Activated CD4-positive, alpha-beta T cell treated with anti-CD3 and anti-CD28 coated beads, Interleukin-2, amount 10 ng/mL, durations not matched to agents 24 days and 14 days (primary cell): ENCODE measurements at places on chromosomes 3 and 15.

DNA sequence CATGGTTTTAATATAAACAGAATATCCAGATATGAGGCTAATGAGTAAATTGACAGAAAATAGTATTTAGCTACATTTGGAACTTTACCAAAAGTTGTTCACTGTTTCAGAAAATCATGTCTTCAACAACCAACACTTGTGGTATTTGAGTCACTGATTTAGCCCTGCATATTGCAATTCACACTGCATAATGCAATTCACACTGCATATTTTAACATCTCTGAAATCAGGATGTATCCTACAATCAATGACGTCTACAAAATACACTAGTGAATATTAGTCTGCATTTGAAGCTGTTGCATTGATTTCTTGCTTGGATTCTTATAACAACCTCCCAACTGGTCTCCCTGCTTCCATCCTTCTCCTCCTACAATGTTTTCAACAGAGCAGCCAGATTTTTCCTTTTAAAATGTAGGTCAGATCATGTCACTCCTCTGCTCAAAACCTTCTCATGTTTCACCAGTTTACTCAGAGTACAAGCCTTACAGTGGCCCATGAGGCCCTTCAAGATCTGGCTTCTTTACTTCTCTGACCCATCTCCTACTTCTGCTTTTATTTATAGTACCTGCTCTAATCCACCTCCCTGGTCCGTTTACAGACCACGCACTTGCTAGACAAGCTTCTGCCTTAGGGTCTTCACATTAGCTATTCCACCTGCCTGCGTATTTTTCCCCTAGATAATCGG, 11.4 kb upstream of the RAB11A start:
- H3K36me3 ChIP-seq = no peaks in the 10 kb centered on the region
- H3K4me1 ChIP-seq = peaks cover 11% of the 10 kb centered on the region
- no peak overlapping the region for H3K4me3 ChIP-seq
- DNase-seq = no peak

GRCh38 chr3:50418850-50419249, 59.5 kb upstream of the TMEM115 start:
- no peaks in the 10 kb centered on the region for H3K27me3 ChIP-seq
- H3K4me1 ChIP-seq = peaks cover 3% of the 10 kb centered on the region

- peaks cover 8% of the 10 kb centered on the region for H3K4me1 ChIP-seq
- peaks cover 45% of the 10 kb centered on the region for H3K36me3 ChIP-seq
- H3K27me3 ChIP-seq = no peaks in the 10 kb centered on the region
- DNase-seq = no peak
- no peak overlapping the region for H3K4me3 ChIP-seq
Measured at GRCh38 chr3:196471551-196471950, 32.0 kb downstream of the RNF168 start.

GRCh38 chr3:58584690-58585004, 7.5 kb upstream of the FAM107A start:
- H3K36me3 ChIP-seq = peaks cover 3% of the 10 kb centered on the region
- H3K27ac ChIP-seq = no peak overlapping the region
- H3K4me1 ChIP-seq = peaks cover 19% of the 10 kb centered on the region

GRCh38 chr3:177041021-177041729, 156.1 kb downstream of the TBL1XR1 start:
- H3K36me3 ChIP-seq = peaks cover 64% of the 10 kb centered on the region
- H3K27ac ChIP-seq = peak overlapping the region; percentile 17
- H3K27me3 ChIP-seq = no peaks in the 10 kb centered on the region
- no peak for DNase-seq
- H3K4me3 ChIP-seq = no peak overlapping the region

GRCh38 chr15:71180986-71181853, 65.9 kb downstream of the THSD4 start:
- H3K27ac ChIP-seq = no peak overlapping the region
- H3K4me1 ChIP-seq = no peaks in the 10 kb centered on the region
- H3K27me3 ChIP-seq = no peaks in the 10 kb centered on the region
- peak; percentile 40 for DNase-seq

DNA sequence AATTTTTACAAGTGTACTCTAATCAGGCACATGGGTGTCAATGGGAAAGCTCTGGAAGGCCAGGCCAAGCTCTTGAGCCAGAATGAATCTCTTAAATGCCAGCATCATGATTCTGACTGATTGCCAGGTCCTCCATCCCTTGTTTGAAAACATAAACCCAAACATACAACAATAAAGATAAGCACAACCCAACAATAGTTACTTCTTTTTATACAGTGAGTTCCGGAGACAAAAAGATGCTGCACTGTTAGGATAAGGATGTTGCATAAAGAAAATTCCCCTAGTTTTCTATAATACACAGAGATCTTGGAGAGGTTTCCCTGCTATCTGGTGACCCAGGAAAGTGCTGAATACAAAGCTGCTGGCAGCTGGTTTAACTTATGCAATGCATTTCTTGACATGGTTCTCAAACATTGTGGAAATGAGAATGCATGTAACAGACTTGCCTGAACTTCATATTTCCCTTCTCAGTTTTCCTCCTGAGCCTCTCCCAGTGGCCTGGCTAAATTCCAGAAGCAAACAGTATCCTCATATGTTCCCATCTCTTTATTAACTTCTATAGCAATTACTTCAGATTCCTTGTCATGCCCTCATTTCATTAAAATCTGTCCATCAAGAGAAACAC, 180.1 kb upstream of the PRICKLE2 start:
- H3K36me3 ChIP-seq = no peaks in the 10 kb centered on the region
- H3K27ac ChIP-seq = no peak overlapping the region
- DNase-seq = no peak
- no peak overlapping the region for H3K4me3 ChIP-seq
- H3K27me3 ChIP-seq = no peaks in the 10 kb centered on the region

DNA sequence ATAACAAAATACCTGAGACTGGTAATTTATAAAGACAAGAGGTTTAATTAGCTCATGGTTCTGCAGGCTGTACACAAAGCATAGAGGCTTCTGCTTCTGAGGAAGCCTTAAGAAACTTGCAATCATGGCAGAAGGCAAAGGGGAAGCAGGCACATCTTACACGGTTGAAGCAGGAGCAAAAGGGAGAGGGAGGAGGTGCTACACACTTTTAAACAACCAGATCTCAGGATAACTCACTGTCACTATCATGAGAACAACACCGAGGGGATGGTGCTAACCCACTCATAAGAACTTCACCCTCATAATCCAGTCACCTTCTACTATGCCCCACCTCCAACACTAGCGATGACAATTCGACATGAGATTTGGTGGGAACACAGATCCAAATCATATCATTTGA, 54.4 kb downstream of the ATP8B4 start:
- peak overlapping the region; percentile 78 for H3K27ac ChIP-seq
- H3K36me3 ChIP-seq = peaks cover 34% of the 10 kb centered on the region
- no peaks in the 10 kb centered on the region for H3K27me3 ChIP-seq
- H3K4me1 ChIP-seq = peaks cover 48% of the 10 kb centered on the region
- DNase-seq = no peak

- no peak overlapping the region for H3K4me3 ChIP-seq
- peaks cover 27% of the 10 kb centered on the region for H3K4me1 ChIP-seq
- no peak for DNase-seq
- H3K27ac ChIP-seq = no peak overlapping the region
- no peaks in the 10 kb centered on the region for H3K27me3 ChIP-seq
- peaks cover 17% of the 10 kb centered on the region for H3K36me3 ChIP-seq
Measured at GRCh38 chr3:100395679-100396431, 5.0 kb downstream of the TOMM70 start.

DNA sequence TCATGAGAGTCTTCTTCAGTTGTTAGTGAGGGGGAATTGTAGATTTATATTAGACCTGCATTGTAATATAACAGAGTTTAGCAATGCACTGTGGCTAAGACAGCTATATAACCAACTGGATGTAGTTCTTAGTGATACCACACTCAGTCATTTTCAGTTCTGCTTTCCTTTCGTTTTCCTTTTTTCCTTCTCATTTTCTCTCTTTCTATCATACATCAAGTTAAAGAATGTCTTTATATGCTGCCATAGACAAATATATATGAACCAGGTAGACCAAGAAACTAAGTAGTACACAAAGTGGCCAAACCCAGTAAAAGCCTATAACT, 43.7 kb upstream of the CD47 start:
- no peaks in the 10 kb centered on the region for H3K27me3 ChIP-seq
- H3K4me1 ChIP-seq = peaks cover 68% of the 10 kb centered on the region
- H3K4me3 ChIP-seq = peak overlapping the region; percentile 57
- peak; percentile 28 for DNase-seq
- H3K36me3 ChIP-seq = peaks cover 86% of the 10 kb centered on the region
- peak overlapping the region; percentile 78 for H3K27ac ChIP-seq

- H3K4me3 ChIP-seq = no peak overlapping the region
- H3K27ac ChIP-seq = no peak overlapping the region
- H3K4me1 ChIP-seq = peaks cover 60% of the 10 kb centered on the region
- DNase-seq = no peak
Measured at GRCh38 chr15:64000183-64000951, 45.9 kb downstream of the DAPK2 start.

DNA sequence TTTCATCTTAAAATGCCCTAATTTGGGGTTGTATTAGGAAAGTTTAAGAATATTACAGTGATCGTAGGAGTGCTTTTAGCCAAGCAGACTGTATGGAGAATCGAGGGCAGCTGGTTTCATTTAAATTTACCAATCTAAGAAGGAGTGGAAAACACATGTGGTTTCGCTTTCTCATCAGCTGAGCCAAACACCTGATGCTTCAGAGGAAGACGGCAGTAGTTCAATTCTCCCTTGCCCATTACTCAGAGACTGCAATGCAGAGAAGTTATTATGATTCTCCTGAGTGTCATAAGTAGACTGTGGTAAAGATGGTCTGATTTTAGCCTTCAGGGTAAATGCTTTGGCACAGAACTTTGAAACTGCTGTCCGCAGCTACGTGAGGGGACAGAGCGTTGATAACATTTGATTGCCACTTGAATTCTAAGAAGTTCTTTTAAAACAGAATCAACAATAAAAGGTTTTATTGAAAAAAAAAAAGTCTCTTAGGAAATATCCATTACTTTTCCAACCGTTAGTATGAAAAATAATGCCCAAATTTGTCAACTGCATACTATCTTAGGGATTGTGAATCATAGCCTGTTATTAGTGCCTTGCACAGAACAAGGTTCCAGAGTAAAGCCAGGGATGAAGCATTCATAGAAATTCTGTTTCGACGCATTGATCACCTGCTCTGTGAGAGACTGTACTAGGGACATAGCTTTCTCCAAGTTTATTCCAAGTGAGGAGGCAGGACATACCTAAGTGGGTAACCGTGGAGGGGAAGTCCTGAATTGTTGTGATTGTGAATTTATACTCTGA, 25.6 kb downstream of the LYSMD4 start:
- H3K4me3 ChIP-seq = peak overlapping the region; percentile 79
- peak; percentile 84 for DNase-seq
- H3K27ac ChIP-seq = peak overlapping the region; percentile 83
- H3K36me3 ChIP-seq = peaks cover 26% of the 10 kb centered on the region
- H3K4me1 ChIP-seq = peaks cover 42% of the 10 kb centered on the region

DNA sequence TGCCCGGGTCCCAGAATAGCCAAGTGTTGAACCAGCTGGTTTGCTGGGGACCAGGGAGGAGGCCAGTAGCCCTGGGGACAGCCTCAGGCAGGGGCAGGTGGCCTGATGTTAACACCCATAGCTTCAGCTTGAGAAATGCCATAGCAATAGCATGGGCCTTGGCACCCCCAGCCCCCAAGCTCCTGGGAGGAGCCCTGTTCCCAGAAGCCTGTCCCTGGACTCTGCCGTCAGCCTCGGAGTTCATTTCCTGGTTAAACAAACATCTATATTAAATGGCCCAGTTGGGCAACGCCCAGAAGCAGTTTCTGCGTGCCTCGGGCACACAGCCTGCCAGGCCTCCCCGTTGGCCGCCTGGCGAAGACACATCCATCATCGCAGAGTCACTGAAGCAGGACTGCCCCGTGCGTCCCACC, 58.2 kb downstream of the FGD5 start:
- peaks cover 20% of the 10 kb centered on the region for H3K4me1 ChIP-seq
- H3K27ac ChIP-seq = no peak overlapping the region
- no peak overlapping the region for H3K4me3 ChIP-seq
- no peaks in the 10 kb centered on the region for H3K36me3 ChIP-seq
- DNase-seq = no peak

GRCh38 chr15:75869446-75869845, 26.2 kb downstream of the UBE2Q2 start:
- H3K27me3 ChIP-seq = no peaks in the 10 kb centered on the region
- H3K27ac ChIP-seq = no peak overlapping the region
- DNase-seq = no peak
- H3K36me3 ChIP-seq = peaks cover 34% of the 10 kb centered on the region
- H3K4me3 ChIP-seq = no peak overlapping the region

DNA sequence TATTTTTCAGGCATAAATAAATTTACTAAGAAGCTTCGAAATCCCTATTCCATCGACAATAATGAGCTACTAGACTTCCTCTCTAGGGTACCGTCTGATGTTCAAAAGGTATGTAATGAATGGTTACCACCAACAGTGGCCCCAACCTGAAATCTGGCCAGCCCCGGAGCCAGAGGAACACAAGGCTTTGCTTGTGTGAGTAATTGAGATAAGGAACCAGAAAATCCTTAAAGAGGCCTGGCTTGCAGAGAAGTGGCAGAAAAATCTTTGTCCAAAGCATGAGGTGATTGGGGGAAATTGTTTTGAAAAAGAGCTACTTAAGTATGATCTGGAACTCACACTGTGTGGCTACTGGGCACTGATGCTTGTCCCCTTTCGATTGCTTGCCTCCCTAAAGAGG, 245.3 kb downstream of the MCTP2 start:
- H3K4me3 ChIP-seq = no peak overlapping the region
- H3K4me1 ChIP-seq = no peaks in the 10 kb centered on the region
- peaks cover 42% of the 10 kb centered on the region for H3K36me3 ChIP-seq
- no peak for DNase-seq
- H3K27me3 ChIP-seq = no peaks in the 10 kb centered on the region

GRCh38 chr15:96254173-96254572, 76.3 kb upstream of the NR2F2 start:
- DNase-seq = no peak
- H3K27me3 ChIP-seq = no peaks in the 10 kb centered on the region
- H3K4me3 ChIP-seq = no peak overlapping the region
- H3K27ac ChIP-seq = no peak overlapping the region
- H3K36me3 ChIP-seq = no peaks in the 10 kb centered on the region

DNA sequence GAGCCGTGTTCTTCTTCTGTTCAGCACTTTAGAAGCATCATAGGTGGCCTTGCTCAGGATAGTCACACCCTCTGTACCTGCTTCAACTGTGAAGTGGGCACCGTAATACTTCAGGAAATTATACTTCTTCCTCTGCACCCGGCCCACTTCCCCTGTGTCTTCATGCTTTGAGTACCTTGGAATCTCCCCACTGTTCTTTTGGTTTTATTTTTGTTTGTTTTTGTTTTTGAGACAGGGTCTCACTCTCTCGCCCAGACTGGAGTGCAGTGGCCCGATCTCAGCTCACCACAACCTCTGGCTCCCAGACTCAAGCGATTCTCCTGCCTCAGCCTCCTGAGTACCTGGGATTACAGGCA, 1.7 kb downstream of the P2RY14 start:
- DNase-seq = peak; percentile 83
- H3K27me3 ChIP-seq = no peaks in the 10 kb centered on the region
- H3K4me1 ChIP-seq = peaks cover 59% of the 10 kb centered on the region
